ENCODE measurements at places on chromosomes 3 and 15. TPM values are rescaled to one million over a fixed set of nuclear protein-coding genes. Genes with fewer than 3 reads are reported as not detected.

DNA sequence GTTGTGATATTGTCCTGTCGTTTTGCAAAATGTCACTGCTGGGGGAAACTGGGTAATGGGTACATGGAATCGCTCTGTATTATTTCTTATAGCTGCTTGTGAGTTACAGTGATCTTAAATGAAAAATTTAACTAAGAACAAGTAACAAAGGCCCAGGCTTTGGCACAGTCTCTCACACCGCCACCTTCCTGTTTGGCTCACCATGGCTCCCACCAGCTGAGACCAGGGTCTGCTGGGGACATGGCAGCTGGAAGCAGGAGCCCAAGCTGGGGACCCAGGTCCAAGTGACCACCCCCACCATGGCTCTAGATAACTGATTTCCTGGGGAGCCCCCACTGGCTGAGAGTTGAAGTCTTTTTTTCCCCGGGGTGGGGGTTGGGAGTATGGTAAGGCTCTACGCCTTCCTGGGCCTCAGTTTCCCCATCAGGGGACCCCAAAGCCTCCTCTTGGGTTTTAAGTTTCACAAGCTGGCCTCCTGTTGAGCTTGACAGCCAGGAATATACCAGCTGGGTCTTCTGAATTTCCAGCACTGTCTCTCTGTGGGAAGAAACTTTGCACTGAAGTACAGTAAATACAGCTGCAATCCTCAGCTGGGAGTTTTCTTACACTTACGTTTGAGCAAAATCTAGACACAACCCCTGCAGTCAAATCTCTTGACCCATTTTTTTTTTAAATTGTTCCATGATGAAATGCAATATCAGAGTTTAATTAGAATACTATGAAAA is 26.1 kb downstream of the ABTB1 start:
- DNase-seq, result no peak

SNURF gene
- total RNA-seq, result 3.8 TPM

DNA sequence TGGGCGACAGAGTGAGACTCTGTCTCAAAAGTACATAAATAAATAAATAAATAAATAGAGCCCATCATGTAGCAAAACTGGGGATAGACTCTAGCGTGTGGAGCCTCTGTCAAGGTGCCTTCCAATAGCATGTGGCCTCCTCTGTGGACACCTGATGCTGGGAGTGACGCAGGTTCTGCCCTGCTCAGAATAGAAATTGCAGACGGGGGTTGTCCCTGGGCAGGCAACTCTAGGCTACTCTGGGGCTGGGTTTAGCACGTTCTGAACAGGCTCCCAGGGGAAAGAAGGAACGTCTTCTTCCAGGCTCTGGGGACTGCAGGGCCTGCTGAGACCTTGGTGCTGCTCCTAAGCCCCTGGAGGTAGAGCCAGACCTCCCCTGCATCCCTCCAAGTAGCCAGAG is 65.3 kb downstream of the EPHB3 start:
- peak; percentile 31 for DNase-seq

- no peak for DNase-seq
Observed at GRCh38 chr3:43411429-43411828, 125.1 kb downstream of the SNRK start.

- no peak for DNase-seq
Observed at GRCh38 chr3:66350601-66351000, 129.8 kb downstream of the SLC25A26 start.

- DNase-seq, result no peak
Observed at GRCh38 chr3:157156837-157157635, 2.9 kb downstream of the CCNL1 start.

DNA sequence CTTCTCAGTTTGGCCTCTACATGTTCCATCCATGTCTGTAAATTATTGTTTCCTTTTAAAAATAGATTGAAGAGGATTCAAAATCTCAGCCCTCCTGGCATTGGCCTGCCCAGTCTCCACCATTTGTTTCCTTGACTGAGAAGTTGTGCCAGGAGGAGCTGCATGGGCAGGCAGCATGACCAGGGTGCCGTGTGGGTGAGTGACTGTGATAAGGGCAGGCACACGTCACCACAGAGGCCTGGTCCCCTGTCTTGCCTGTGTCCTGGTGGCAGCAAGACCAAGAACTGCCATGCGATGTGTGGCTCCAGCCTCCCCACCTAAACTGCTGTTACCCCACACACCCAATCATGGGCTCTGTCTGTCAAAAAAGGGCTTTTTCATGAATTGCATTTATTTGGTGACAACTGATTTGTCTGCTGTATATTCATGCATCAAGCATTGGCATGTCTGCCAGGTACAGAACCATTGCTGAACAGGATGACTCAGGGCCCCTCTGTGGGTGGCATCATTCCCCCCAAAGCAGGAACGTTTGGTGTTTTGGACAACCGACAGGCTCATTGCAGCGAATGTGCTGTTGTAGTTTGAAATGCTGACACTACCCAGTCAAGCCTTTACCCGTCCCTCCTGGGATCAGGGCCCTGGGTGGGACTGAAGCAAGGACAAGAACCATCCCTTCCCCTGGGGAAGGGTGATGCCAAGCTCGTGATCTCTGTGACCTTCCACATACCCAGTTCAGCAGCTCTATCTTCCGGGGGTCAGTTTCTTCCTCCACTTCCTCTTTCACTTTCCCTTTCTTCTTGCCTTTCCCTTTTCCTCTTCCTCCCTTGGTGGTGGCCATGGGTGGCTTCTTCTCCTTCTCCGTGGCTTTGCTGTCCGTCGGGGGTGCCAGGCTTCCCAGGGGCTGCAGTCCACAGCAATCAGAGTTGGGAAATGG is 51.6 kb downstream of the TRPM1 start:
- DNase-seq, result no peak

SV2B gene
- total RNA-seq, result 0.36 TPM

DNA sequence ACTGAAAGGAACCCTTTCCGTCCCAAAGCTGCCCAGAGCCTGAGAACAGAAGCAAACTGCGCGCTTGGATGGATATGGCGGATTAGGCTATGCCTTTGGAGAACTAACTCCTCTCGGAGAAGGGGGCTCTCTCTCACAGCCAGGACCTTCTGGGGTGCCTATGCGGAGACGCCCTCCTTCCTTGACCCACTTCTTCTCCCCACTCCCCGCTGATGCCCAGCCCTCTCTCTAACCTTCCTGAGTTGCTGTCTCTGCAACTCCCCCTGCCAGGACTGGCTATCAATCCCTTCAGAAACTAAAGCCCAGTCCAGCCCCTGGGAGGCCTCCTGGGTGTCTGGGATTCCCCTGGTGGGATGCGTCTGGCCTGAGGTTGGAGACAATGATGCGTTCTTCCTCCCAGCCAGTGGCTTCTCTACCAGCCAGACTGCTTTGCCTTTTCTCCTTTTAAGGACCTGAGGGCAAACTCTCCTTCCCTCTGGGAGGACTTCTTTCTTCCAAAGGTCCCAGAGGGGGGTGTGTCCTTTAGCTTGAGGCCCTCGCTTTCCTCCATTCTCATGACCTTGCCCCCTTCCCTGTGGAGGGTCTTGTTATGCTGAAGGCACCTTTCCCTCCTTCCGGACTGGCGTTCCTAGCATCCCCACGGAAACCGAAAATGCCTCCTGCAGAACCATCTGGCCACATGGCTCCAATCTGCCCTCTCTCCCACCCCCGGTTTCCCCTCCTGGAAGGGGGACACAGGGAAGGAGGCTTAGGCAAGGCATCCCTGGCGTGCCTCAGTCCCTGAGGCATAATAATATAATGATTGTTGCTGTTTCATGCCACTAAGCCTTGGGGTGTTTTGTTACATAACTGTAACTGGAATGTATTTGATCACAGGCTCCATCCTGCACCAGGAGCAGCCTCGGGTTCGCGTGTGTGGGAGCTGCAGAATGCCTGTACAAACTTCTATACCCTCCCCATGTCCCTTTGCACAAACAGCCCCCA is 63.4 kb upstream of the C15orf39 start:
- DNase-seq, result no peak

- DNase-seq, result no peak
Observed at GRCh38 chr3:33428734-33429133, 11.5 kb downstream of the UBP1 start.

TRAIP gene
- 1.0 TPM for total RNA-seq

- no peak for DNase-seq
Observed at GRCh38 chr3:143753006-143753405, 95.3 kb downstream of the SLC9A9 start.

GRCh38 chr3:42887084-42887483 is 11.4 kb upstream of the CYP8B1 start:
- DNase-seq, result no peak

DNA sequence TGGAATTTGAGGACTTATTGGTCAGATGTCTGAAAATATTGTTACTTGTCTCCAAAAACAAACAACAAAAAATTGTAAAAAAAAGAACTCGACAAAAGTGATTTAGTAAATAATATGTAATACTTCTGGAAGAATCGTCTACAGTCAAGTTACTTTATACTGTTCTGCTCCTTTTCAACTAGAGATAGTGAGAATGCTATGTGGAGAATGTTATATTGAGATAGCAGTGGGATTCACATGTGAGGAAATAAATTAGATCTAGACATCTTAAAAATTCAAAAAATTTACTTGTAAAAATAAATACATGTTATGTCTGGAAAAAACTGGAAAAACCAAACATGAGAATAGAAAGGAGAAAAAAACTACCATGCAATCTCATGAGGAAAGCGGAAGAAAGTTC is 64.9 kb downstream of the SGO1 start:
- DNase-seq, result no peak

GHSR gene
- not detected for total RNA-seq

All from gastrocnemius medialis (tissue), 4 donors.